ENCODE measurements at places on chromosomes 1 and 21.

DNA sequence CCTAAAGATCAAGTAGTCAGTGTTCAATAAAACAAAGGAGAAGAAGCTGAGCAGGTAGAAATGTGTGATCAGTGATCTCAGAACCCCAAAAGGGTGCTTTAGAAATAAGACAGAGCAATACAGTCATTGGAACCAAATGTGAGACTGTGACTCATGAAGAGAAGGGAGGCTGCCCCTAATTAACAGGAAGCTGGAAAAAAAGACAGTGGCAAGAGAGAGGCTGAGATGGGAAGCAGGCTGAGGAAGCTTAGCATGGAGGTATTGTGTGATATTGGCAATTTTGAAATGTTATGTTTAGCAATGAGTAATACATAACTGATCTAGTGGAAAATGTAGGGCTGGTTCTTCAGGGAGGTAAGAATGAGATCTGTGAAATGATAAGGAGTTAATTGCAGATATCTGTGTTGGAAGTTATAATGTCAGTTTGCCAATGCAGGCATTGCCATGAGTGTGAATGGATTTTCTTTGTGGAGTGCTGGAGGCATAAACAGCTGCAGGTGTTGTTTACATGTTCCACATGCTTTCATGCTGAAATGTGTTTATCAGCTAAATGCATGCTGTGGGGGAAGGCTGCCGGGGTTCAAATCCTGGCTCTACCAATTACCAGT lies 90.6 kb upstream of the CACNA1E start:
- DNase-seq, result no peak

DNA sequence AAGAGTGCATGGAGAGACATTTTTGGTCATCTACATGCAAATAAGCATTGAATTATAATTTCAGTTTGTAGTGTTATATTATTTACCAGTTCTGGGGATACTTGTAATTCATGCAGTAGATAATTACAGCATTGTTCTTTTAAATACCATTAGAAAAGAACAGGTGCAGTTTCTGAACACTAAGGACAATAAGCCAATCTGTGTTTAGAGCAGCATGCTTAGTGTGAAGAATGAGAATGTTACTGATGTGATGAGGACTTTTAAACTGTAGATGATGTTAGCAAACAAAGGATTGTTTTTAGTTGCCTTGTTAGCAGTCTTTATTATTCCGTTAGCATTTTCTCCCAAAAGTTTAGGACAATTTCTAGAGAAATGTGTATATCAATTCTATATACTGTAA lies 348.3 kb downstream of the BRINP3 start:
- DNase-seq, result no peak

DNA sequence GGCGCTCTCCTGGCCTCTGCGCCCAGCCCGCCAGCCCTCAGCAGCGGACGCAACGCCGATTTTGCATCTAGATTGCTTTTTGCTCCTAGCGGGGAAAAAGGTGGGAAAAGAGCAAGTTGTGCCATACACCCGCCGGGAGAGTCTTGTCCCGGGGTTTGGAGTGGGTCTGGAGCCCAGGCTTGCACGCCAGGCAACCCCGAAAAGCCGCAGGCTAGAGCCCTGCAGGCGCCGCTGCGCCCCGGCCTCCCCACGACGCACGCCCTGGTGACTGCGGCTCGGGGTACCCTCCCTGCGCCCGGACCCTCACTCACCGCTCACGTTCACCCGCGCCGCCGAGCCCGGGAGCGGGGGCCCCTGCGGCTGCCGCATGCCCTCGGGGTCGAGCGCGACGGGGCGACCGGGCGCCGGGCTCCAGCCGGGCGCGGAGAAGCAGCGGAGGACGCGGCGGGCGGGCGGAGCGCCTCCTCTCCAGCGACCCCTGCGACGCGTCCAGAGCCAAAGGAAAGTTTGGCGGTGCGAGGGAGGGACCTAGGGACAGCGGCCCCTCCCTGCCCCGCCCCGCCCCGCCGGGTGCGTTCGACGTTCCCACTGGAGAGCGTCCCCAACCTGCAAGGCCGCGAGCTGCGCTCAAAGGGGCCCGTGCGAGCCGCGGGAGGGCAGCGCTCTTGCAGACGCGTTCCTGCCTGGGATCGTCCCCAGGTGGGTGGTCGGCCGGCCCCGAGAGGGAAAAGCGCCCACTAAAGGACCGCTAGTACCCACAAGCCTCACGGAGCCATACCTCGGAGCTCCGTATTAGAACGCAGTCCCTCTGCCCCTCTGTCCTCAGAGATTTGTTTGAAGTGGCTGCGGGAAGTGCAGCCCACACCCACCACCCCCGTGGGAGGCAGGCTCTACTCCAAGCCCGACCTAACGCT lies at the start of gene LPAR3:
Gene LPAR3, minus strand, starts transcription at position 502 of the 914 bp plus-strand sequence. CDS start 27,086 bp downstream, outside the sequence.
- DNase-seq, result no peak

DNA sequence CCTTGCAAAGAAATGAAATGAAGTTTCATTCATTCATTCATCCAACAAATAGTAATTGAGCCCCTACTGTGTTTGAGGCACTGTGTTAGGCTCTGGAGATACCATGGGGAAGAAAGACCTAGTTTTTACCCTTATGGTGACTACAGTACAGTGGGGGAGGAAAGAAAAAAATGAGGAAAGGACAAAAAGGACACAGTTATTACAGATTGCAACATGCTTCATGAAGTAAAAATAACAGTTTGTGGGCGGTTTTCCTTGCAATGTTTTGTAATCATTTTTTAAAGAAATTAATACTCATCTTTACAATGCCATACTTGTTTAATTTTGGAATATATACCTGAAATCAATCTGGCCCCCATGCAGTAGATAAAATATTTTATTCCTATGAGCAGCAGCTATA lies 120.3 kb downstream of the TM2D1 start:
- no peak for DNase-seq

- DNase-seq, result no peak
These were observed 64.9 kb upstream of the ARTN start for GRCh38 chr1:43868741-43869067.

DNA sequence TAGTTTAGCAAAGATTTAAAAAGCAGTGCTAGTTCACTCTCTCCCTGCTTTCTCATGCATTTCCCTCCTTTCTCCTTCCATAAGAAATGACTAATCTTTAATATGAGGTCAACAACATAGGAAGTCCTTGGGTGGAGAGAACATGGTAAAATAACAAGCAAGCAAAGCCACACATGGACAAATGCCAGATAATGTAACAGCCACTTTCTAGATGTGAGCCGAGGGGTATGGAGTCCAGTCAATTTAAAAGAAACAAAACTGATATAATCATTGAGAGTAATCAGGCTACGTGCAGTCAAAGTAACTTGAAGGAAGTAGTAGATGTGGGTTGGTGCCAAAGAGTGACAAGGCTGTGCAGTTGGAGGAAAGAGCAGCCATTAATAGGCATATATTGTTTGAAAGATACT lies 69.6 kb downstream of the DUSP10 start:
- DNase-seq, result no peak

DNA sequence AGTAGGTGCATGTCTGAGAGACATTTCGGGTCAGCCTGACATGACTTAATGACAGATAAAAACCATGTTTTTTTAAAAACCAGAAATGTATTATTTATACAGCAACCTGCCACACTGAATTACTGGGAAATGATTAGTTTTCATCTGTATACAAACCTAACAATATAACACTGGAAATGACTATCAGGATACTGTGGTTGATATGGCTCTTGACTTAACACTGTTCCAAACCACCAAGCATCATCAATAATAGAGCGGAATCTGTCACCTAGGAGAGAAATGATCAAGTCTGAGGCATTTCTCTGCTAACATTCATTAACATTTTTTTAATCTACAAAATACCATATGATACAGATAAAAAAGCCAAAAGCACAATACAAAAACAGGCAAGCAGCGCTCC lies 41.7 kb upstream of the PSMG1 start:
- DNase-seq, result no peak

DNA sequence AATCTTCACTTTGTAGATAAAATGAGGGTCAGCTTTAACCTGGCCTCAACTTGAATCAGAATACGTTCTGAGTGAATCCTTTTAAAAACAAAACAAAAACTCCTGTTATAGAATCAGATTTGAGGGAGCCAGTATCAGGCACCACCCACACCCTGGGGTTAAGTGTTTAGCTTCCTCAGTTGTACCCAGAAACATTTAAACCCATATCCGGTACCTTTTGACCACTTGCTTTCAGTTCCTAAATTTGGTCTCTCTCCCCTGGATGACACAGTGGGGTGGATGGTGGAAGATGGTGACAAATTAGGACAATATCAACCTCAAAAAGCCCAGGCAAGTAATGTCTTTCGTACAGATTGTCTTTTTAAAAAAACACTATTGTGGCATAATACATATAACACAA lies 10.4 kb downstream of the KLHDC7A start:
- no peak for DNase-seq

DNA sequence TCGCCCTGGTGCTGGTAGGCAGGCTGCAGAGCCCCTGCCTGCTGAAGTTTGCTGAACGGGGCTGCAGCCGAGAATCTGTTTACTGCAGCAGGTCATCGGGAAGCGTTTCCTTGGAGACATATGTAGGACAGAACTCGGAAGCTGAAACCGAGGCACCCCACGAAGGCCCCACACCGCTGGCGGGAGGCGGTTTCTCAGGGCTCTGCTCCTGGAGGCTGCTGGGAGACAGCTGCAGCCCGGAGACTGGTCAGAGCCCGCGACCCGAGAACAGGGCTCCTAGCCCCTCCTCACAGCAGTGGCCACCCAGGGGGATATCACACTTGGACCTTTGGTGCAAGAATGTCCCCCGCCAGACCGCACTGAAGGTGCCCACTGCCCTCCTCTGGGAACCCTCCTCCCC lies 12.7 kb upstream of the PLCH2 start:
- no peak for DNase-seq

DNA sequence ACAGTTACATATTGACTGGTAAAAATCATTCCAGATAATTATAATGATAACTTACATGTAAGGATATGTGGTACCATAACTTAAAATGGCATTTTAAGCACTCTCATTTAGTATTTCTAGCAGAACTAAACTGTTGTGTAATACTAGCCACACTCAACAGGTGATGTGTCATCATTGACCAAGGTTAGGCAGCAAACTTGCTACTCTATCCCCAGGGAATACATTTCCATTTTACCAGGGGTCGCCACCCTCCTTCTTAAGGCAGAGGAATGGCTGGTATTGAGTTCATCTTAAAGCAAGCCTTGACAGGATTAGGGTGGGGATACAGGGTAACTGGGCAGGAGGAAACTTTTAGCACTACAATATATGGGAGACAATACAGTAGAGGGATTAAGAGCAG lies 259.8 kb upstream of the CAMK1G start:
- DNase-seq, result no peak

DNA sequence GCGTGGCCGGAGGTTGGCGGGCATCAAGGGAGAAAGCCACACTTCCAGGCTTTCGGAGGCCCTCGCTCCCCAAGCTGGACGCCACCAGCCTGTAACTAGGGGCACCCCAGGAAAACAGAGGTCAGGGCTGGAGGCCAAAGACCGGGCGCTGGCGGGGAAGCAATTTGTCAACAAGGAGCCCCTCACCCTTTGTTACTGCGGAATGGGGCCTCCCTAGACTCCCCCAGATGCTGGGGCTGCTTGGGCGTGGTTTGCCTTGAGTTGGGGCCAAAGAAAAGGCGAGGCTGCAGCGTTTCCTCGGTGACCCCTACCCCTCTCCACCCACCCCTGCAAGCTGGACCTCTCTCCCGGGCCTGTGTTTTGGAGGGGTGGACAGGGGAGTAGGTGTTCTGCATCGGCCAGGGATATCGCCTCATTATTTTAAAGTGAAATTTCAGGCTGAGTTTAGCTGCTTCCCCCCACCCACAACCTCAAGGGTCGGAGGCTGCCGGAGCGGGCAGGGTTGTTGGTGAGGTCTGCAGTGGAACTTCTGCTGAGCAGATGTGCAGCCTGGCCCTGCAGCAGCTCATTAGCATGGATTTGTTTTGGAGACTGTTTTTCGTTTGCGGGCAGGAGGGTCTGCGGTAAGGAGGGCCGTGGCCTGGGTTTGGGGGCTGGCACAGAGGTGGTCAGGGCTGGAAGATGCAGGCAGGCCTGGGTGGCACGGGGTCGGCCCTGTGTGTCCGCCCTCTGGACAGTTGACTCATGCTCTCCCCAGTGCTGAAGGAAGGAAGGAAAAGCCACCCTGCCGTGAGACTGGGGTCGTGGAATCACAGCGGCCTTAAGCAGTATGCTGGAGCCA lies 1.5 kb downstream of the NBL1 start:
- no peak for DNase-seq

DNA sequence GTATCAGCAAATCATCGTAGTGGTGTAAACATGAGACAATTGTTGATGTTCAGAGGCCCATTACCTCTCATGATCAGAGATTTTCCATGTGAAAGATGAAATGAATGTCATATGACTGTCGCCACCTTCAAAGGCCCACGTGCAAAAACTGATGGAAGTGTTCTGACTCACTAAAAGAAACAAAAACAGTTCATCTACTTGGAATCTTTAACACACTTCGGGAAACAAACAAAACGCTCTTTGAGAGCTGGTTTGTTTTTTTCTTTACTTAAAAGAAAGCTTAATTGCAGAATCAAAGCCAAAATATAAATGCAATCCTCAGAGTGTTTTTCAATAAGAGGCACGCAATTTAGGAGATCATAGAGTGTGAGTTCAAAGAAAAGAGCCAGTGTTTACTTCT lies 100.8 kb downstream of the PLPPR4 start:
- DNase-seq, result no peak

- no peak for DNase-seq
These were observed 303.7 kb downstream of the HLX start for GRCh38 chr1:221182791-221183533.

DNA sequence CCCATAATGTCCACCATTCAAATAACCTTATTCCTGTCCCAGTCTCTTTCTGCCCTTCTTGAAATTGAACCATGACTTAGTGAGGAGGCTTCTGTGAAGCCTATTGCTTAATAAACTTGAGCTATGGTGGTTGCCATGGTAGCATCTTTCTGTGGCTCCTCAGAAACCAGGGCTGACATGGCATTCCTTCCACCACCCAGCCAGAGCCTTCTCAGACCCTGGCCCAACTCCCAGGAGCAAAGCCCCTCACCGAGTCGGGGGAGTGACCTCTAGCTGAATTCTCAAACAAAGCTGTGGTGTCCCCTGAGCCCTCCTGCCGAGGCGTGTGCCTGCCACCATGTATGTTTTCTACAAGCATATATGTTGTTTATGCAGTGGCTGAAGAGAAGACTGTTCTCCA lies 259.1 kb downstream of the CACNA1E start:
- DNase-seq, result no peak

DNA sequence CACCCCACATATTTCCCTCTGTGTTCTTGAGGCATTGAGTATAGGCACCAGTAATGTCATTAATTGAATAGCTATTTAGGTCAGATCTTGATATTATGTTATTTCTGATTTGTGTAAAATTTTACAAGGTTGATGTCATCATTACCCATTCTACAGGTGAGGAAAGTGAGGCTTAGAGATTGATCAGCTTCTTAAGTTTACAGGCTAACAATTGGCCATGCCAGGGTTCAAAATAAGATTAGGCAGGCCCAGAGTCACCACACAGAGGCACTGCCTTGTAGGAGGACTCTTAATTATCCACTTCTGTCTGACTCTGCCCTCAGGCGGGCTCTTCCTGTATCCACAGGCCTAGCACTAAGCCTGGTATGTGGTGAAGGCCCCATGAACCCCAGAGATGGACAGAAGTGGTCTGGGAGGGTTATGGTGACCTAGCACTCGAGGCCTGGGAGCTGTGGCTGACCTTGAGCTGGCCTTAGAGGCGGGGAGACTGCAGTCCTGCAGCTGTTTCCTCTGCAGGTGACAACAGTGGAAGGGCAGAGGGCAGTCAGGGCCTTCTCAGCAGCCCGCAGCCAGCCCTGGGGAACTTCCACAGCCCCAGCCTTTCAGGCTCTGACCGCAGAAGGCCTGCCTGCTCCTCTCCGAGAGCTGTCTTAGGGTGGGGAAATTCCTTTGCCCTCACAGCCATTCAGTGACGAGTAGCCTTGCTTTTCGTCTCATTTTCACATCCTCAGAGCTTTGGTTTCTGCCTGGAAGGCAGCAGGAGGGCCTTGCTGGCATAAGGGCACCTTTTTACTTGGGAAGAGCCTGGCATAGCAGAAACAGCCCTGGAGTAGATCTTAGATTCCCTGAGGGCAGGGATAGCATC lies 12.2 kb downstream of the ZDHHC18 start:
- no peak for DNase-seq
